GM23248 (cell line): ENCODE measurements at places on chromosomes 4 and X. TPM values are rescaled to one million over a fixed set of nuclear protein-coding genes. Genes with fewer than 3 reads are reported as not detected.

The DHX15 gene
- polyA plus RNA-seq: 80.4 and 81.2 TPM in 2 replicates

The ZNF157 gene
- not detected in 2 replicates for polyA plus RNA-seq

The S100G gene
- polyA plus RNA-seq: not detected in 2 replicates

The FOXR2 gene
- not detected in 2 replicates for polyA plus RNA-seq

The ARR3 gene
- polyA plus RNA-seq: not detected in 2 replicates

The VSIG4 gene
- not detected in 2 replicates for polyA plus RNA-seq

The SPP1 gene
- polyA plus RNA-seq: 3.5 and 4.4 TPM in 2 replicates

The PHOX2B gene
- polyA plus RNA-seq: not detected in 2 replicates

The MFAP3L gene
- 5.2 and 6.4 TPM in 2 replicates for polyA plus RNA-seq

The ODAM gene
- not detected in 2 replicates for polyA plus RNA-seq

The SRPX gene
- polyA plus RNA-seq: 82.2 and 84.4 TPM in 2 replicates

The RIBC1 gene
- 0.48 and 0.70 TPM in 2 replicates for polyA plus RNA-seq

The SLC10A4 gene
- not detected in 2 replicates for polyA plus RNA-seq

The GABRA4 gene
- polyA plus RNA-seq: not detected in 2 replicates

The GAGE12J gene
- polyA plus RNA-seq: not detected in 2 replicates

The YIPF7 gene
- polyA plus RNA-seq: not detected in 2 replicates

The REELD1 gene
- not detected in 2 replicates for polyA plus RNA-seq

DNA sequence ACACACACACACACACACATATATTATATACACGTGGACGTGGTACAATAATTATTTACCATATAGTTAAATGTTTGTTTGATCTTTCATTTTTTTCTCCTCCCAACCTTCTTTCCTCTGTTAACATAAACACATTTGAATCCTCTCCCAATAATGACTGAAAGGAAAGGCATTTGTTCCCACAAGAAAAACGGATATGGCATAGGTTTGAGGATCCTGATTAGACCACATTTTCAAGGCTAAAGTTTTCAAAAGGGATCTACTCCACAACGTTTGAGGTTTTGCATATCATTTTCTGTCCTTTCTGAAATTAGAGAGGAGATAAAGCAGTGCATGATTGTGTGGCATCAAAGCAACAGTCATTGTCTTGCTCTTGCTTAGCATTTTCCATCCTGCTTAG is 1883.4 kb downstream of the STIM2 start:
- DNase-seq: peak; percentile 5

DNA sequence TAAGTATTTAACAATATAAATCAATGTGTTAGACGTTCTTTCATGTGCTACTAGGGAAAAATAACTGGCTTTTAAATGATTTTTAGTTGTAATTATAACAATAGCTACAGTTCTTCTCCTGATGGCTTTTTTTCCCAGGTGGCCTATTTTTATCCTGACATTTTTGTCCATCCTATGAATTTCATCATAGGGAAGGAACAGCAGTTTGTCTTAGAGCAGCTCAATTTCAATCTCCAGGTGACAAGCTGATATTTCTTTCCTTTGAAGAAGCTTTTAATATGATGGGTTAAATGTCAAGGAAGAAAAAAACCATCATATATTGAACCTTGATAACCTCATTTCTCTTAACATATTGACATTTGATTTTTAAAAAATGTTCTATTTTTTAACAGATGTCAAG is 163.0 kb upstream of the AGA start:
- no peak for DNase-seq

GRCh38 chrX:122245943-122246342 is 938.1 kb upstream of the GRIA3 start:
- DNase-seq: no peak

DNA sequence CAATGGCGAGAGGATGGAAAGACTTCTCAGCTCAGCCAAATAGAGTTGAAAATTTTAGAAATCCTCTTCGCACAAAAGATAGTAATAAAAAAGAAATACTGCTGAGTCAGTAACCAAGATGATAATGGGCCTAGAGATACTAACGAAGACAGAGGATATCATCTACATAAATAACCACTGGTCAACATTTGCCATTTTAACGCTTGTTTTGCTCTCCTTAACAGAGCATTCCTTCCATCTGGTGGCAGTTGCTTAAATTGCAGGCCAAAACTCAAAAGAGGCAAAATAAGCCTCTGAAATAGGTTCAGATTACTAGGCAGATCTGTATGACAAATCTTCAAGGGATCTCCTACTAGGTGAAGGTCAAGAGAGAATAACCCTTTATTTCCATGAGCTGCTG is 51.7 kb upstream of the MCF2 start:
- DNase-seq: peak; percentile 38

GRCh38 chr4:174429701-174430410 is 92.4 kb downstream of the HPGD start:
- DNase-seq: peak; percentile 30

- no peak for DNase-seq
Measured at GRCh38 chr4:43496602-43497001, 604.1 kb downstream of the GRXCR1 start.

DNA sequence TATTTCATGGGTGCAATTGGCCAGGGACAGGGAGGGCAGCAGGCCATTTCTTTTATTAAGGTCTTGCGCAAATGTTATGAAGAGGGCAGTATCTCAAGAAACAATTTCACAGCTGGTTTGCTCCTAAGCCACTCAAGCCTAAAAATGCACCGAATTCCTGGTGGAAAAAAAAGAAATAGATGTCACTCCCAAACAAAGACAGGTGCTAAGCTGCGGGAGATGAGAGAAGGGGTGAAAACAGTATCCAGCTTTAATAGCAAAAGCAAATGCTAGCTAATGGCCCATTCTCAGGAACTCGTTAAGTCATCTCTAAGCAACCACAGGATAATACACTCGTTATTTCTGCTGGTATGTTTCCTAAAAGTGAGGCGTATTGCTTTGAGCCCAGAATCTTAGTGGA is 116.4 kb downstream of the ARX start:
- no peak for DNase-seq

DNA sequence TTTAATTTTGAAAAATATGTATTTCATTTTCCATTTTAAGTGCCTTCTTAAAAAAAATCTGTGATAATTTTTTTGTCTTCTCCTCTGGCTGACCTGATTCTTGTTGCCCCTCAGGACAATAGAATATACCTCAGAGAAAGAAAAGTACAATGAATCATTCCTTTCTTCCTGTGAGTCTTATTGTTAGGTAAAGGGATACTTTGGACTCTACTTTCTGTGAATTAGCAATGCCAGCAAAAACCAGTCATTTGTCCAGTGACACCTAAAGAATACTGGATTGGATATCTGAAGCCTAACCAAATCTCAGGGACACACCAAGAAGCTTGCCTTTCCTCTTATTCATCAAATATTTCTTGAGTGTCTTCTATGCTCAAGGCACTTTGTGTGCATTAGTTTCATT is 102.1 kb downstream of the AREG start:
- no peak for DNase-seq

GRCh38 chr4:152464030-152464823 is 71.7 kb downstream of the FBXW7 start:
- DNase-seq: no peak

- DNase-seq: no peak
Measured at GRCh38 chrX:129553619-129554288, 13.7 kb downstream of the OCRL start.

- DNase-seq: peak; percentile 9
Measured at GRCh38 chrX:108437349-108438109, 693 bp downstream of the COL4A6 start.

- peak; percentile 20 for DNase-seq
Measured at GRCh38 chr4:75547647-75548387, 8.0 kb upstream of the ODAPH start.

DNA sequence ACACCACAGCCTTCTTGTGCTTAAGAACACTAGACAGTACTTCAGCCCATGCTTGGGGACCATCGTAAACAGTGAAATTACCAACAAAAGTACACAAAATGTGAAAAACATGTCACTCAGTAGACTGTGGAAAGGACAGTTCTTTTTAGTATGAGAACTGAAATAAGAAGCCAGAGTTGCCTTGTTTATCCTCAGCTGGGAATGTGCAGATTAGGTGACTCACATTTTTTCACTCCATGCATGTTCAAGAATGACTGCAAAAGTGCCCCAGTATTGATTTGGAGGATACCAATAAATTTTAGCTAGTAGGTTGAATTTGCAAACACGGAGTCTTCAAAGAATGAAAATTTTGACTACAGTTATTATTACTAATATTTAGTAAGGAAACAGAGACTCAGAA is 23.1 kb upstream of the BMP3 start:
- no peak for DNase-seq

- peak; percentile 1 for DNase-seq
Measured at GRCh38 chrX:37846558-37846933, 825 bp downstream of the DYNLT3 start.

- no peak for DNase-seq
Measured at GRCh38 chr4:15521442-15522039, 51.9 kb downstream of the CC2D2A start.

GRCh38 chrX:22093550-22093949 is 61.4 kb downstream of the PHEX start:
- no peak for DNase-seq

- peak; percentile 91 for DNase-seq
Measured at GRCh38 chr4:5206016-5206790, 154.9 kb downstream of the STK32B start.

DNA sequence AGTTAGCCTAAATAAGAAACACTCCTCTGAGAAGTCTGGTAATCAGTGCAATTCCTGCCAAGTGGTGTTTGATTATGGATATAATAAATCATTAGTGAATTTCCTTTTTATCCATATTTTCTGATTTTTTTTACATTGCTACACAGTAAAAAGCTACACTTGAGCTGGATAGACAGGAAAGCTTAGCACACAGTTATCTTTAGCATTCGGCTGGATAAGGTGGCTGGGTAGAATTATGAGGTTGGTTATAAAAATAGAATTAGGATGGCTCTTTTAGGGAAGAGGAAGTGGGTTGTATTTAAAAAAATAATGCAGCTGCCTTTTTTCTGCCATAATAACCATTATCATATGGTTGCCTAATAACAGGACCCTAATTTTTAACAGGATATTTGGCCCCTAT is 460.6 kb downstream of the NAF1 start:
- no peak for DNase-seq

DNA sequence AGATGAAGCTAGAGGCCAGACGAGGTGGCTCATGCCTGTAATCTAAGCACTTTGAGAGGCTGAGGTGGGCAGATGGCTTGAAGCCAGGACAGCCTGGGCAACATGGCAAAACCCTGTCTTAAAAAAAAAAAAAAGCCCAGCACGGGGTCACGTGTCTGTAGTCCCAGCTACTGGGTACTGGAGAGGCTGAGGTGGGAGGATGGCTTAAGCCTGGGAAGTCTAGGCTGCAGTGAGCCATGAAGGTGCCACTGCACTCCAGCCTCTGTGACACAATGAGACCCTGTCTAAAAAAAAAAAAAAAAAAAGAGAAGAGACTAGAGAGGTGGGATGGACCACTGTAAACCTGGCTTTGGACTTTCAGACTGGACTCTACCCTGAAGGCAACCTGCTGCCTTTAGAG is 10.7 kb upstream of the LRBA start:
- no peak for DNase-seq

DNA sequence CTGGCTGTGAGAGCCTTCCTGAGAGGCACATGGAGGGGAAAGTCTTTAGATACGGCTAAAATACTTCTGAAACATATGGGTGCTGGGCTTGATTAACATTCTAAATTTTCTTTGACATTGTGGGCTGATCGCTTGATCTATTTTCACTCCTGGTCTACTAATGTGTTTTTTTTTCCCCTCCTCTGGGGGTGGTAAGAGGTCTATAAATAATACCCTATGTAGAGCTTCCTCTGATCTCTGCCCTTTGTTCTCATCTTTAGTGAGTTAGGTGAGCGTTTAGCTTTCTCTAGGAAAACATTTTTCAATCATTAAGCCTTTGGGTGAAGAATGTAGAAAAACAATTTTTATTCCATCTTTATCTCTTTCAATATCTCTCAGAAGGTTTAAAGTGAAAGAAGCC is 9.8 kb downstream of the SLC4A4 start:
- DNase-seq: no peak

- DNase-seq: no peak
Measured at GRCh38 chr4:150784305-150784704, 202.4 kb downstream of the MAB21L2 start.

DNA sequence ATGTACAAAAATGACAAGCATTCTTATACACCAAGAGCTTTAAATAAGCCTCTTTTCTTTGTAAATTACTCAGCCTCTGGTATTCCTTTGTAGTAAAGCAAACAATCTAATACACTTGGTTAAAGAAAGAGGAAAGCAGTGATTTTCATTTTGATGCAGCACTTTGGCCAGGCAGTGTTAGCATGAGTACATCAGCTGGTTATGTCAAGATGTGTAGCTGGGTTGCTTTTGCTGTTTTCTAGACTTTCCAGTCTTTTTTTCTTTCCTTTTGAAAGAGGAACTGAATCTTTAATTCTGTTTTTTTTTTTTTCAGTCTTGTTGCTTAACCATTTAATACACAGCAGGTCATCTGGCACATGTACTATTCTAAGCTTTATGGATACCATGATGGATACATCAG is 167.1 kb upstream of the AADAT start:
- no peak for DNase-seq
